Astrocyte of the spinal cord (primary cell): ENCODE measurements at places on chromosomes 16 and 17.

DNA sequence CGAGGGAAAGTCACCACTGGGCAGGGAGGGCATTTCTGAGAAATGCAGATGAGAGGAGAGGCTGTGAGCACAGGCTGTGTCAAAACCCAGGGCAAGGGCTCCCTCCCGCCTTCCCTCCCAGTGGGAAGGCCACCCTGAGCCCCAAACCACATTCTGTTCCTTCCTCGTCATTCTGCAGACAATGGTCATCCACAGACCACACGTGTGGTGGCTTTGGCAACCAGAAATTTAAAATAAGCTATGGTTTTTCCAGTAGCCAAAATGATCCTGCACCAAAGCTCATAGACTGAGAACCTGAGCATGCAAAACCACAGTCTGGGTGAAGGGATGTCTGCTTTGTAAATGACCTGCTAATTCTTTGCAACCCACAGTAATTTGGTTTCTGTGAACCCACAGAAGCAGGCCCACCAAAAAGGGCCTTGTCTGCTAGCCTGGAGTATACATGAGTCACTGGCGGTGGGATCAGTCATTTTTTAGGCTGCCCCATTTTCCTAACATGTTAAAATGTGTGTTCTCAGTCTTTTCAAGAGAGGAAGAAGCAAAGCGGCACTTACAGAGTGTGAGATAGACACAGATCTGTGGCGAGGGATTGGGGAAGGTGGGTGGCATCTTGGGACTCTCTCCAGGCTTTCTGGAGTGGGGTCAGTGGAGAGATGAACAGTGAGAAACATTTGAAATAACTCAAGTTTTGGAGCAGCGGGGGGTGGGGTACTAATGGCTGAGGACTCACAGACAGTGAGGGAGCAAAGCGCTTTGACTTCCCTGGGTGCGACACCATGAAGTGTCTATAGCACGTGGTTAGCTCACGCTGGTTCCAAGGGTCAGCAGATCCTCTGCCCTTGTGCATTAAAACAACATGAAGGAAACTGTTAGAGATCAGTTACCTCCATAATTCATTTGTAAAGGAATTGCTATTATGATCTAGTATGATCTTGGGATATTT, 20.5 kb downstream of the GRB7 start:
- peak; percentile 67 for DNase-seq

DNA sequence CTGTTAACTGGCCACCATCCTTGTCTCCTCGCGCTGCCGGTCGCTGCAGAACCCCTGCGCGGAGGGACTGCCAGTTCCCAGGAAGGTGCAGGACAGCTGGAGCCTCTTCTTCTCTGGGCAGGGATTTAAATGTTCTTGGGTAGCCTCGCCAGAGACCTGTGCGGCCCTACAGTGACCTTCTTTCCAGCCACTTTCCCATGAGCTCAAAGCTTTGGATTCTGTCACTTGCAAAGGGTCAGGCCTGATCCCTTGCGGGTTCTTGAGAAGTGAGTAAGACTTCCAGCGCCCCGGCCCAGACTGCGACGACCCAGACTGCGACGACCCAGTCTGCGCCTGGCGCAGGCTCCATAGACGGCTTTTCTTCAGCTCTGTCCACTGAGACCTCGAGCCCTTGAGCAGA, 1.4 kb upstream of the SLFN5 start:
- DNase-seq: no peak

- peak; percentile 18 for DNase-seq
These were observed 12.8 kb upstream of the SLC38A8 start for GRCh38 chr16:84055366-84055765.

GRCh38 chr17:958712-959451, 20.7 kb downstream of the NXN start:
- no peak for DNase-seq

DNA sequence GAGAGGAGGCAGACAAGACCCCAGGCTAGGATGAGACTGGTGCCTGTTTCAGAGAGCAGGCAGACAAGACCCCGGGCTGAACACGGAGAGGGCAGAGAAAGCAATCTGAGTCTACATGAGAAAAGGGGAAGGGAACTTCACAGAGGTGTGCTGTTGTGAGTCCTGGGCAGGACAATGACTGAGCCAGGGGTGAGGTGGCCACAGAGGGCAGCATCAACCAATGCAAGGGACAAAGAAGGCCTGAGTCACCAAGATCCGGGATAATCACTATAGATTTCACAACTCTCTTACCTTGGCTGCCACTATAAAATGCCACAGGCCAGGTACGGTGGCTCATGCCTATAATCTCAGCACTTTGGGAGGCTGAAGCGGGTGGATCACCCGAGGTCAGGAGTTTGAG, 89.0 kb downstream of the SLC39A11 start:
- DNase-seq: no peak
